ENCODE measurements at places on chromosomes 7 and 10.

DNA sequence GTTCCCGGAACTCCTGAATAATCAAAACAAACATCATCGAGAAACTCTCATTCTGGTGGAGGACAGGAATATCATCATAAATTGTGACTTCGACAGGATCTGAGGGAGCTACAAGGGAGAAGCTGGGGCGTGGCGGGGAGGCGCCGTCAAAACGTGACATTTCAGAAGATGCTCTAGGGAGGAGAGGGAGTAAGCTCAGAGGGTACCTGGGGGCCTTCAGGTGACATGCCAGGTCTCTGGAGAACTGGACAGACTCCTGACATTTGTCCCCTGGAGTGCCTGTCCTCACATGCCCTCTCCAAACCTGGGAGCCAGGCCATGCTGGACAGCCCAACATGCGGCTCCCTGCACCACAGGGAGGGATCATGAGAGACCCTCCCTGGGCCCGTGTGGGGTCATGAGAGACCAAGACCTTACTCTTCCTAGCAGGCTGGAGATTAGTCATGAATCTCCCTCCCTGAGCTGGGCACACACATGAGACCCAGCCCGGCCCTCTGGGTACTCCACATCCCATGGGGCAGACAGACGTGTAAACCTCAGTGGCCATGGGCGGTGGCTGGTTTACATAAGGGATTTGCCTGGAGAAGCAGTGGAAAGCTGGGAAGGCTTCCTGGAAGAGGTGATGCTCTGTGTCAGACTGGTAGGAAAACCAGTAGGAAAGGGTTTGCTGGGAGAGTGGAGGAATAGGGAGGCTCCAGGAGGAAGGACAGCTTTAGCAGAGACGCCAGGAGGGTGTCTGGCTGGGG, 81.0 kb downstream of the MYL10 start:
- no peak for DNase-seq

DNA sequence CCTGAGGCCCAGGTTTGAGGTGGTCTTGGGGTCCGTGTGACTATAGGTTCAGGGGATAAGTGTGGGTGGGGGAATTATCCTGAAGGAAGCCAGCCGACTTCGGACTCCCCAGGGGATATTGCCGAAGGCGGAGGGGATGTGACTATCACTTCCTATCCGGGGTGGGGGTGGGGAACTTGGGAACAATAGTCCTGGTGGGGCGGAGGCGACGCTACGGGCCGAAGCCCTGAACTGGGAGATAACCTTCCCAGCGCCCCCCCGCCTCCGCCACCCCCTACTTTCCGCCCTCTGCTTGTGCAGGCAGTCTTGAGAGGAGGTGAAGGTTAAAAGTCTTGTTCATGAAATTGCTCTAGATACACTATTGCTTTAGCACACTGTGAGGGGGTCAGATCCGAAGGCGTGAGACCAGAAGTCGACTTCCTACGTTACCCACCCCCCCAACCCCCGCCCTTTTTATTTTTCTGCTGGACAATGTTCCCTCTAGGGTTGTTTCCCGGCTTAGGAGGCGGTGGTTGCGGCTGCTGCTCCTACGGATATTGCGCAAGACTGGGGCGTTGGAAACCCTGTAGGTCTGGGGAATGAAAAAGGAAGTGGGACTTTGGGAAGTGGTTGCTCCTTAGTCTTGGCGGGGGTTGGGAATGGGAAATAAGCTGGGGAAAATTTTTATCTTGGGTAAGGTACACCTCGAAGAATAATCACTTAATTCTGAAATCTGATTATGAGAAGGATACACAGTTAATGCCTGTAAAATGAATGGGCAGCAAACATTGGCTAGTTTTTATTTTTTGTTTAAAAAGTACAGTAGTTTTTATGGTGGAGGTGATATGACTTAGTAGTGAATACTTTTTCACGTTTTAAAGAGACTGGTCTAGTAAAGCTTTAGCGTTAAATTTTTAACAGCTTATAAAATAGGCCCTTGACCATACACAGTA, 1.5 kb downstream of the PTPN12 start:
- DNase-seq: no peak

GRCh38 chr10:76037531-76038155, 606.2 kb downstream of the LRMDA start:
- DNase-seq: no peak

DNA sequence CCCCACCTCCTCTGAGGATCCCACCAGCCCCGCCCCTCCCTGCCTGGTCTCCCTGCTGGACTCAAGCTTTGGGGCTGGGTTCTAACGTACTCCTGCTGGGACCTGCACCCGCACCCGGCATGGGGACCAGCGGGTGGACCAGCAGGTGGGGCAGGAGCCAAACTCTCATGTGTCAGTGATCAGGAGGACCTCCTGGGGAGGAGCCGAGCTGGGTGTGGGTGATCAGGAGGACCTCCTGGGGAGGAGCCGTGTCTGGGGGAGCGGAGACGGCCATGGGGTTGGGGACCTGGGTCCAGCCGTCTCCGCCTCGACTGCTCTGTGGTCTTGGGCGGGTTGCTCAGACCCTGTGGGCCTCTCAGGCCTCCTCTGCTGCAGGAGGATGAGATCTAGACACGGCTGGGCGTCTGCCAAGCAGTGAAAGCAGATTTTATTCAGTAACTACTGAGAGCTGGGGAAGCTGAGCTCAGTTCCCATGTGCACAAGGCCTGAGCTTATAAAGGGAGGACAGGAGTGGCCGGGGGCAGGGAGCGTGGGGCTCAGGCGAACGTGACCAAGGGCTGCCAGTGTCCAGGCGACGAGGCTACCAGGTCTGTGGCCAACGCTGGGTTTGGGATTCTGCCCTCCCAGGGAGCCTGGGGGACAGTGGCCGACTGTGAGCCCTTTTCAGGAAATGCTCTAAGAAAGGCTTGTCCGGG, 33.6 kb upstream of the UTF1 start:
- no peak for DNase-seq

DNA sequence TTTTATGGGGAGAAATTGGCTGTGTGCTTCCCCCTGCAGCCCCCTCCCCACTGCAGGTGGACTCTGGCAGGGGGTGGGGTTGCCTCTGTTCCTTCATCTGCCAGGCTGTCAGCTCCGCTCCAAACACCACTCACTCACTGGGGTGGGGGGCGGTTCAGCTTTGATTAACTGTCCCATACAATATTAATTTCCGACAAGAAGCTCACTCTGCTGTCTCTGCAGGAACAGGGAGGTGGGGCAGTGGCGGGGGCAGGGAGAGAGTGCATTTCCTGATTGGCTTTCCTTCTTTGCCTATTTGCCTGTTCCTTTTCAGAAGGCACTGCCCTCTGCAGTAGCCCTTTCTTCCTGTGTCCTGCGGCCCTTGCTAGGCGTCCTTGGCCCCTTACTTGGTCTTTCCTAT, 500.8 kb downstream of the PLXNA4 start:
- DNase-seq: no peak

- no peak for DNase-seq
Observed at GRCh38 chr7:40186586-40186985, 51.8 kb downstream of the SUGCT start.

GRCh38 chr10:90695915-90696676, 161.7 kb downstream of the HTR7 start:
- no peak for DNase-seq

DNA sequence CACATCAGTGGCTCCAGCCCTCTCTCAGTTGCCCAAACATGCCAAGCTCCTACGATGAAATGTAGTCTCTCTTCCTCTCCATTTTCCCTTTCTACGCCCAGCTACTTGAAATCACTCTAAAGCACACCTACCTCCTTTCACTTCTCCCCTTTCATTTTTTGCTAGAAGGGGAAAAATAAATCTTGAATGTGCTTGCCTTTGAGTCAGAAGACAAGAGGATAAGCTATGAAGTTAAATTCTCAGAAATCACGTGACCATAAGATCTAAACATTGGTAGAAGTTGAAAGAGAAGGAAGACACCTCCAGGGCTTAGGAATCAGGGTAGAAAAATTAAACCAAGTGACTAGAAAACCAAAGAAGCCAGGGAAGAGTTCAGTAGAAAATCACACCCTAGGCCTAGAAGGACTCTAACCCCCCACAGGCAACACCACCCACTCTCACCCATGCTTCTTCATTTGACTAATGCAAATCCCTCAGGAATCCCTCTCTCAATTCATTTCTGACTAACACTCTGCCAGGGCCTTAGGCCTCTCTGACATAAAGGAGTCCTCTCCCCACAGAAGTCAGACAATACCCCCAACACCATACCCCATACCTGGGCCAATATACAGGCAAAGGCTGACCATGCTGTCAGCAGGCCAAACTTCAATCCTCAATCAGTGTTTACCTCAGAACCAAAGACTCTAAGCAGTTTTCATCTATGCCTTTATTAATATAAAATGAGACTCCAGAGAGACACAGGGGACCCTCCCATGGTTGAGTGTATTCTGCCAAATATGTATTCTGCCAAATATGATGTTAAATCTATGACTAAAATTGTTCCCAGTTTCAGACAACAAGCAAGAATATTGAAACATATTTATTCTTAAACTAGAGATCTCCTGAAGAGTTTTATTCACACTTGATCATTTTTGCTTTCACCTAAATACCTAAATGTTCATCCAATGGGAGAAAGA, 84.8 kb downstream of the ELMO1 start:
- no peak for DNase-seq

- no peak for DNase-seq
Observed at GRCh38 chr10:54470324-54470631, 330.8 kb downstream of the PCDH15 start.

DNA sequence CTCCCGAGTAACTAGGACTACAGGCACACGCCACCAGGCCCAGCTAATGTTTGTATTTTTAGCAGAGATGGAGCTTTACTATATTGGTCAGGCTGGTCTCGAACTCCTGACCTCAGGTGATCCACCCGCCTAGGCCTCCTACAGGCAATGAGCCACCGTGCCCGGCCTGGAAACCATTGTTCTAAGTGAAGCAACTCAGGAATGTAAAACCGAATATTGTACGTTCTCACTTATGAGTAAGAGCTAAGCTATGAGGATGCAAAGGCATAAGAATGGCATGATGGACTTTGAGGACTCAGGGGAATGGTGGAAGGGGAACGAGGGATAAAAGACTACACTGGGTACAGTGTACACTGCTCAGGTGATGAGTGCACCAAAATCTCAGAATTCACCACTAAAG, 235.1 kb upstream of the AUTS2 start:
- DNase-seq: no peak

DNA sequence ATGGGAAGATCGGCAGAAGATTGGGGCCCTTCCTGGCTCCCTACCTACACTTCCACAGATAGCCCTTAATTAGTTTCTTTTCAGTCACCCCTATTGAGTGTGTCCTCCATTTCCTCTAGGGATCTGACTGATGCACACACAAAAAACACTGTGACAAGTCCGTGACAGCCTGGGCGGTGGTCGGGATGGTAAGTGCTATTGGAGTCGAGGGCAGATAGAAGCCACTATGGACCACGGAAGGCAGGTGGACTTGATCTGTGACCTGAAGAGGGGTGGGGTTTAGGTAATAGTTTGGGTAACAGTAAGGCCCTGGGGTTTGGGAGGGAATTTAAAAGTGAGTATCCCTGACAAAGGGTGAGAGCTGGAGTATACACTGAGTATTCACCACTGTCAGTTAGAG, 53.0 kb downstream of the PDK4 start:
- no peak for DNase-seq

- DNase-seq: no peak
Observed at GRCh38 chr7:115122388-115122787, 200.5 kb downstream of the MDFIC start.

DNA sequence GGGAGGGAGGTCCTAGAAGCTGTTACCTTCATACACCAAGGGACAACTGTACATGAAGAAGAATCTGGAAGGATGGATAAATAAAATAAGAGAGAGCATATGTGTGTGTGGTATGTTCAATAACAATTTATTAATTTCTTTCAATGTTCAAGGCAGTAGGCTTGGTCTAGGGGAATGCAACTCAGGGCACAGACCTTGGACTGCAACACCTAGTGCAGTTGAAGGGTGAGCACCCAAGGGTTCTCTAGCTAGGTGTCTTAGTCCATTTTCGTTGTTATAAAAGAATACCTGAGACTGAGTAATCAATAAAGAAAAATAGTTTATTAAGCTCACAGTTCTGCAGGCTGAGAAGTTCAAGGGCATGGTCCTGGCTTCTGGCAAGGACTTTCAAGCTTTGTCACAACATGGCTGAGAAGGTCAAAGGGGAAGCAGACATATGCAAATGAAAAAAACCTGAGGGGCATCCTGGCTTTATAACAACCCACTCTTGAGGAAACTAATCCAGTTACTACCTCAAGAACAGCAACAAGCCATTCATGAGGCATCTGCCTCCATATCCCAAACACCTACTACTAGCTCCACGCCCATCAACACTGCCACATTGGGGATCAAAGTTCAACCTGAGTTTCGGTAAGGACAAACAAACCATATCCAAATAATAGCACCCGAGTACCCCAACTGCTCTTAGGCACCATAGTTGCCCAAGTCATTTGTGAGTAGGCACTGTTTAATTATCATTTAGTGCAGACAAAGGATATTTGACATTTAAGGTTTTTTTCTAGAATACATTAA, 15.7 kb upstream of the SGCE start:
- no peak for DNase-seq

DNA sequence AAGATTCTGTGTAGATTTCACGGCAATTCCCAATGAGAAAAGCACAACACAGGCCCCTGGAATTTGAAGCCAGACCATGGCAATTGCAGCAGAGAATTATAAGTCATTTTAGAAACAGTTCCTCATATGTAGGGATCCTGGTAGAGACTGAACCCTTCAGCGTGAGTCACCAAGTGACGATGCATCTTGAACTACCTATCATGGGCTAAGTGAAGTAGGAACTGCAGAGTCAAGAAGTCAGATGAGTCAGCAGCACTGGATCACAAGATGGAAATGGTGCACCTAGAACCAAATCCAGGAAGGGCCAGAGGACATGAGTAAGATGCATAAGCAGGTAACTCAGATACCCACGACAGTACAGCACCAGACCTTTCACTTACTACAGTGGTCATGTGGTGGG, 140.0 kb upstream of the TPK1 start:
- no peak for DNase-seq

- no peak for DNase-seq
Observed at GRCh38 chr10:60414877-60415585, 25.4 kb upstream of the ANK3 start.

GRCh38 chr10:77475522-77475921, 162.1 kb downstream of the KCNMA1 start:
- no peak for DNase-seq

DNA sequence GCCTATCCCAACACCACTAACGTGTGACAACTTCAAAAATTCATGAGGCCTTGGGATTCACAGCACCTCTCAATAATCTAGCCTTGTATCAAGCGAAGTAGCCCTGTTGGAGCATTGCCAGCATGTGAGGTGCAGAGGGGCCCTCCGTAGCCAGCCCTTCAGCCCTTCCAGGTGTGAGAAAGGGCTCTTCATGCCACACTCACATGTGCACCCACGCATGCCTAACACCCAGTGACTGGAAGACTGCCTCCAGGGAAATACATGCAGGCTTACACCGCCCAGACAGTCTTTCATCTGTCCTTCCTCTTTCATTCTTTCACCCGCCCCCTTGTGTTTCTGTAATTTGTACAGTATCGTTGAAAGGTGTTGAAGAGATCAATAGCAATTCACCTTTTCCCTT, 26.1 kb downstream of the LRRC4 start:
- no peak for DNase-seq

GRCh38 chr7:69696054-69696591, 97.8 kb downstream of the AUTS2 start:
- DNase-seq: no peak
